Inflammatory macrophage treated with lipopolysaccharide for 1 hour (primary cell): ENCODE measurements at places on chromosomes 5 and 9.

- DNase-seq: no peak
These were observed 14.2 kb upstream of the LARP1 start for GRCh38 chr5:154740957-154741356.

- DNase-seq: no peak
These were observed 74.0 kb downstream of the C9orf85 start for GRCh38 chr9:71985297-71985911.

- no peak for DNase-seq
These were observed 13.5 kb upstream of the MAP1B start for GRCh38 chr5:72093824-72094223.

DNA sequence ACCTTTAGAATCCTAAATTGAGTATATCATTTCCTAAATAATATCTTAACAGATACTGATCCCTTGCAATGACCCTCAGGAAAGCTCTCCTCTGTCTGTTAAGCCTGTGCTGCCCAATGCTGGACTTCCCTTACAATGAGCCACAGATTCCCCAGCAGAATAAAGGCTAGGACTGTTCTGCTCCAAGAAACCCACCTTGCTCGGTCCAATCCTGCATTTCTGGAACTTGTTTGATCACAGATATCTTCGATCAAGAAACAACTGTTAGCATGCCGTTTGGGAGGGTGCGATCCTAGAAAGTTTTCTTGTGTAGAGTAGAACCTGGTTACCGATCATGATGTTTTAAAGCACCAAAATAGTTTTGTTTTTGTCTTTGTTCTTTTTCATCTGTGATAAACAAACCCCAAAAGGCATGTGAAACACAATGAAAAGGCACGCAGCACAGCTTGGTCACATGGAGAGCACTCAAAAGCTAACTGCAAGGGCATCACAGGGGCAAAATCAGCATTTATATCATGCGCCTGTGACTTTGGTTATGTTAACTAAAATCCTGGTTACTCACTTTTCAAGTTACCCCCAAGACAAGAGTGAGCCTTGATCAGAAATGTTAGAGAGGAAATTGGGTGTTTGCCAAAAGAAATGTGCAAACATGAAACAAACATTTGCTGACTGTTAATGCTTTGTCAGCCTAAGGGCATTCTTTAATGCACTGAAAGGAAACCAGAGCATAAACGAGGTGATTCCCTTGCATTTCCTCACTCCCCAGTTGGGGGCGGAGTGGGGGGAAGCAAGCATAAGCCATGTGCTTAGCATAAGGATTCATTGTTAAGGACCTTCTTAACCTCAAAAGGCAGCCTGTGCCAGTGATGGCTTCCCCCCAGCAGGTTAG lies 61.9 kb upstream of the ADAMTS16 start:
- DNase-seq: no peak

DNA sequence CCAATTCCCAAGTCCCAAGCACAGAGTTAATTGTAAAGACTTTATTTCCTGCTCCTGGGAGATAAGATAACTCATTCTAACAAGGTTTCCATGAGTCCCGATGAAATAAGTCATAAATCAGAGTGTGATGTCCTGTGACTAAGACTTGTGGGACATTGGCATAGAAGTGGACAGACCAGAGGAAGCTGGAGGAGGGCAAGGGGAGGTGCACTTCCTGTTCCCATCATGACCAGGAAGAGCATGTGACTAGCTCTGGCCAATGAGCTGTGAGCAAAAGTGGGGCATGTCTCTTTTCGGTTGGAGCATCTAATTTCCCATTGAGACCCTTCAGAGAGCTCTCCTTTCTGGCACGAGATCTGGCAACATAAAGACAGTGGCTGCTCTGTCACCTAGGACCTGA lies 100.4 kb downstream of the ZNF354C start:
- DNase-seq: no peak

GRCh38 chr9:136900988-136901515 lies 14.7 kb downstream of the TRAF2 start:
- no peak for DNase-seq

DNA sequence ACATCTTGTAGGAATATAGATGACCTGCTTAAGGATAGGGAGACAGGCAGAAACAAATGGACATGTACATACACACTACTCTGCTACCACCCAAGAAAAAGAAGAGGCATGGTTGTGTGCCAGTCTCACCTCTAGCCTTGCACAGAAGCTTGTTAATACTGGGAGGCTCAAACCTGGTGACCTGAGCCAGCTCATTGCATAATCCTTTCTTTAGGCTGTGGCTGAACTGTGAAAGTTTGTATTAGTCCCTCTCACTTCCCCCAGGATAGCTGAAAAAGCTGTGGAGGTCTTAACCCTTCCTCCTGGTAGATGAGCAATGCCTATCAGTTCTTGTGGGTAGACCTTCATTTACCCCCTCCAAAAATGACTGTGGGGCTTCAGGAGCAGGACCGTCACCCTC lies 28.7 kb downstream of the TPD52L3 start:
- DNase-seq: no peak

- DNase-seq: no peak
These were observed 85.4 kb downstream of the KCNN2 start for GRCh38 chr5:114447084-114447773.

DNA sequence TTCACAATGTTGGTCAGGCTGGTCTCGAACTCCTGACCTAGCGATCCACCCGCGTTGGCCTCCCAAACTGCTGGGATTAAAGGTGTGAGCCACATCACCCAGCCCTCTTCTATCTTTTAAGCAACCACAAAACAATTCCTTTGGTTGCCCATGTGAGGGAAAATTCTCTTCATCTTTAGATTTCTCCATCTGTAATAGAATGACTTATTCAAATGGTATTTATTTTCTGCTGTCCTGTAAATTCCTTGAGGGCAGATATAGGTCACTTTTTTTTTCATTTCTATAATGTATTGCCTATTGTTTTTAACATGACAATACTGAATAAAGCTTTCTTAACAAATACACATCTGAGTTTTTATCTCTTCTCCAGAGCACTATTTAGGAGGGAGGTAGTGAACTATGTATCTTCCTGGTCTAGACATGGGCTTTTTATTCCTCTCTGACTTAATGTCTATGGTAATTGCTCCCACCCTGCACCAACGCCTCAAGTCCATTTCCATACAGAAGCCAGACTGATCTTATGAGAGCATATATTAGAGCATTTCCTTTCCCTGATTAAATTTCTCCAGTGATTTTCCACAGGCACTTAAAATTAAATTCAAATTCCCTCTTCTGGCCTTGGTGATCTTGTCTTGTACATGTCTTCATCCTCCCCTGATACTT lies 595.6 kb downstream of the CAAP1 start:
- no peak for DNase-seq

- DNase-seq: peak; percentile 55
These were observed 10.8 kb upstream of the IFNA2 start for GRCh38 chr9:21395778-21396717.

- DNase-seq: no peak
These were observed 55.0 kb downstream of the CD180 start for GRCh38 chr5:67141644-67142043.

GRCh38 chr5:177109810-177110209 lies 23.1 kb downstream of the FGFR4 start:
- no peak for DNase-seq

DNA sequence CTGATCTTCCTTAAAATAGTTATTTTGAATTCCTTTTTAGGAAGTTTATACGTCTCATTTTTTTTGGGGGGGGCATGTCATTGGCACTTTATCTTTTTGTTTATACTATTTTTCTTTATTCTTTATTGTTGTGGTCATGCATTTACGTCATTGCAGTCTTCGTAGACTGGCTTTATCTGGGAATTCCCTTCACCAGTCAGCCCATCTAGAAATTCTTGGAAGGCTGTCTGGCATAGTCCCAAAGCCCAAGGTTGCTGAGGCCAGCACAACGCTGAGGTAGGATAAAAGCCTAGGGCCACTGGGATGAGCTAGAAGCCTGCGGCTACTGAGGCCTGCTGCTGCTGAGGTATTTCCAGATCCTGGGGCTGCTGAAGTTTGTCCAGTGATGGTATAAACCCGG lies 121.5 kb downstream of the ISOC1 start:
- no peak for DNase-seq

DNA sequence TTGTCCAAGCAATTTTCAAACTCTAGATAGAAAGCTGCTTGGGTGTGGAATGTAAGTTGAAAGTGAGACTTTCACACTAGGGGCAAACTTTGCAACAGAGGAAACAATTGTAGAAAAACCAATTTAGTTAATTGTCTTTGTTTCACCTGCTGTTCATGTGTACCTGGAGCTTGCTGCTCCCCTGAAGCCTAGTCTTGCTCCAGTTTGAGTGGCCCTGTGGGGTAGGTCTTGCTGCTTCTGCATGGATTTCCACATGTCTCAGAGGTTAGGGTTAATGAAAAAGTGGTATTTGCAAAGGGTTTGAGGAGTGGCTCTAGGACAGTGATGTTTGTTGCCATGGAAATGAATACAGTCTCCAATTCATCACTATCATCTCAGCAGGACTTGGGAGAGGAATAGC lies 182.2 kb downstream of the FSTL4 start:
- DNase-seq: no peak

DNA sequence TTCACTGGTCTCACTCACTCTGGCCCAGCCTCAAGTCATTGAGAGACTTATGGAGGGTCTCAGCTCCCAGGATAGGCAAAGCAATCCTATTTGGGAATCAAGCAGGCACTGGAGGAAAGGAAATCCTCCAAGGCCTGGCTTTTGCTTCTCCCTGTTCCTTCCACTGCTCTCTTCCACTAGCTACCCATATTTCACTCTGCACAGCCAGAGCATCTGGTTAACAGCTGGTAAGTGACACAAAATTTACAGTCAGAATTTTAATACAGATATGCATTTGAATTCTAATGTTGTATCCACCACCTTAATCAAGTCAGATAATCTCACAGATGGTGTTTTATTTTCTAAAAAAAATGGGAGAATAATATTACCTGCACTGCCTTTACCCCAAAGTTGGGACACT lies 868 bp upstream of the C1QTNF2 start:
- no peak for DNase-seq

DNA sequence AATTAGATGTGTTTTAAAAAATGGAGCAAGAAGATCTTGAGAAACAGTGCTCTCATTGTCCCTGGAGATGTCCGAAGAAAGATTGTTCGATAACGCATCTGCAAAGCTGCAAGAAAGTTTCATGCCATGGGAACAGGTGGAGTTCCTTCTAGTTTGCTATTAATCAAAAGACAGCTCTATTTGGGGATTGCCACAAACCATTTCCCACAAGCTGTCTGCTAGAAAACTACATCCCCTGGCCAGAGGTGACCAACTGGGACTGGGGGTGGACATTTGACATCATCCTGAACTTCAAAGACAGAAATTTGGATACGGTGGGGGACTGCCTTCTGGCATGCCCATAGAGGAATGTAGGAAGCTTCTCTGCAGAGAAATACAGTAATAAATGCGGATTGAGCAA lies 50.8 kb upstream of the OSMR start:
- DNase-seq: no peak

GRCh38 chr5:167921796-167922195 lies 369.6 kb upstream of the WWC1 start:
- no peak for DNase-seq

- no peak for DNase-seq
These were observed 140.1 kb upstream of the NR3C1 start for GRCh38 chr5:143543358-143544255.

DNA sequence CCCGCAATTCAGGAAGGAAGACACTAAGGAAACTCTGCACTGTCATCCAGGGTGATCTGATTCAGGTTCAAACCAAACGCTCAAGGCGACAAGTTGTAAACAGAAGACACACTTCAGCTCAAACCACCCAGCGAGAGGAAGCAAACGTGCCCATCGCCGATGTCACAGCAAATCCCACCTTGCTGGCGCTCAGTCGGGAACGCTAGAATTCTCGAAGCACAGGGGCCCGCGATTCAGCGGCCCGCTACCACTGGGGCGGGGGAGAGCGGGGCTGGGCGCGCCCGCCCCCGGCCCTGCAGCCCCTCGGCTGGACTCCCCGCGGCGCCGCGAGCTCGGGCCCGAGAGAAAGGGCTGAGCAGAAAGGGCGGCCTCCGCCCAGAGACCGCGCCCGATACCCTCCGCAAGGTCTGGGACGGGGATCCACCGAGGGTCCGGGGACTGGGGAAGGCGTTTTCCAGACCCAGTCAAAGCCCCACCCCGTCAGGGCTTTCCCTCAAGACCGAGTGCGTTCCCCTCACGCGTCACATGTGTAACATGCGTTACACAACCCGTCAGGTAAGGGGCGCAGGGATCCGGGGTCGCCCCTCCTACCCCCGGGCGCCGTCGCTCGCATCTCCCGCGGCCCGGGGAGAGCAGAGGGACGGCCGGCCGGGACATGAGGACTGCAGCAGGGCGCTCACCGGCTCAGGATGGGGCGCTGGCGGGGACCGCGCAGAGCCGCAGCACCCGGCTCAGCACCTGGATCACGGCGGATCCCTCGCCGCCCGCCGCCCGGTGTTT lies 469 bp downstream of the AGTPBP1 start:
- DNase-seq: no peak

GRCh38 chr5:83914199-83914598 lies 193.5 kb upstream of the HAPLN1 start:
- peak; percentile 14 for DNase-seq

DNA sequence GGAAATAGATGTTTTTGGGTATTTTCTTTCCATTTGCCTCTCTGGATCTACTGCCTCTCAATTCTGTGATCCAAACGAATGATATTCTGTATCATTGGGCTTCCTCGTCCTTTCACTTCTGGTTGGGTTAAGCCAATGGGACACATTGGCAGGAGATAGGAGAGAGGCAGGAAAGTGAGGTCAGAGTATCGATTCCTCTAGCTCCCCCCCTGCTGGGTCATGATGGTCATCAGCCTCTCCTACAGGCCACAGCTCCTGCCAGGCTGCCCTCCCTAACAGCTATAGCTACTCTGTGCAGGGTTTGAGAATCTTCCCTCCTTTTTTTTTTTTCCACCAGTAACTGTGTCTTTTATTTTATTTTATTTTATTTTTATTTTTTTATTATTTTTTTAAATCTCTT lies 39.4 kb downstream of the APBA1 start:
- DNase-seq: no peak

DNA sequence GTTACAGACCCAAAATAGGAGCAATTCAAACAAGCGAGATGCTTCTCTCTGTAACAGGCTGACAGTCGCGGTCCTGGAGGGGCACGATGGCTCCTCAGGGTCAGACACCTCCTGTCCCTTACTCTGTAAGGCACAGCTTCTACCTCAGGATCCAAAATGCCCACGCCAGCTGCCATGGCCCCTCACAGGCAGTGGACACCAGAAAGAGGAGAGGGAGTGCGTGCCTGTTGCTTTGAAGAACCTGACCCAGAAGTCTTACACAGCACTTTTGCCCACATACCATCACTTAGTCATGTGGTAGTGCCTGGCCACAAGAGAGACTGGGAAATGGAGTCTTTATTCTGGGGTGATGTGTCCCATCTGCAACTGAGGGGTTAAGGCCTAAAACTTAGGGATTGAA lies 11.6 kb upstream of the ABL1 start:
- DNase-seq: no peak

- peak; percentile 82 for DNase-seq
These were observed 38.3 kb upstream of the SMAD5 start for GRCh38 chr5:136094189-136094912.

- no peak for DNase-seq
These were observed 12.5 kb downstream of the PTCH1 start for GRCh38 chr9:95504053-95504963.
